ENCODE measurements at places on chromosomes 2 and 18.

GRCh38 chr2:119744335-119744939 is 15.3 kb upstream of the PTPN4 start:
- no peak for DNase-seq

- DNase-seq, result no peak
These were observed 92.5 kb downstream of the INHBB start for GRCh38 chr2:120438301-120439066.

GRCh38 chr18:9695605-9696004 is 12.5 kb upstream of the RAB31 start:
- no peak for DNase-seq

- DNase-seq, result no peak
These were observed 109.8 kb upstream of the ZNF516 start for GRCh38 chr18:76604935-76605240.

DNA sequence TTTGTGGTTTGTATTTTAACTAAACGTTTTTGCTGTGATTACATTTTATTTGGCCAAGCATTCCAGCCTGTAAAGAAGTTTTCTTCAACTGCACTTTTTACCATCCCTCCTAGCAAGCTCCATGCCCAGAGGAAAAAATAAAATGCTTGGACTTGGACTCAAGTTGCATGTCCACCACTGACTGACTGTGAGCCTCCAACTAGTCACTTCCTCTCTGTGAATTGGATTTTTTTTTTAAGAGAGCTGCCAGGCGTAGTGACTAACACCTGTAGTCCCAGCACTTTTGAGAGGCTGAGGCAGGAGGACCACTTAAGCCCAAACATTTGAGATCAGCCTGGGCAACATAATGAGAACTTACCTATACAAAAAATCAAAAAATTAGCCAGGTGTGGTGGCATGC is 1185.2 kb upstream of the PIK3C3 start:
- no peak for DNase-seq

GRCh38 chr2:54497763-54498680 is 41.9 kb downstream of the SPTBN1 start:
- no peak for DNase-seq

DNA sequence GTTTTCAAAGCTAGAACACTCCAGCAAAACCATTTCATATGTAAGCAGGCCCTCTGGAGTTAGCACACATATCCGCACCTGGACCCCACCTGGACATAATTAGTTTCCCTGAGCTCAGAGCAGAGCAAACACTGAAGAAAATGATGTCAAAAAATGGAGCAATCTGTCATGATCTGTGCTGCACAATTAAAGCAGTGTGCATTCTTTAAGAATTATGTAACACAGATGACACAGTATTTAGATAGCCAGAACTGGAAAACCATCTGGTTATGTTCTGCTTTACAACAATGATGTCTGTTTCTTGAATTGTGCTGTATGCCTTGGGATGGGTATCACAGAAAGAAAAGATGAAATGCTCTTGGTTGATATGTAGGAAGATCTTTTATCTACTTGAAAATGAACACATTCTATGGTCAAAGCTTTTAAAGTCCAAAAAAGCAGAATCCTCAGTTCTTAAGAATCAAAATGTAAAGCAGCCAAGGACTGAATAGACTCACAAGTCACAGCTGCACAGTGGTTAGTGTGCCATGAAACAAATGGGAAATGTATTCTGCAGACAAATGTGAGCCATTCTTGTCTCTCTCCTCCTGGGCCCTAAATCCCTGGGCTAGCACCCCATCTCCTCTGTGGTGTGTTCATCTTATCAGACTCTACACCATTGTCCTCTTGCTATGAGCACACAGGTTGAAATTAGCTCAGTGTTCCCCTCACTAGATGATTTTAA is 36.8 kb downstream of the HRH4 start:
- no peak for DNase-seq

- DNase-seq, result no peak
These were observed 14.9 kb downstream of the VAPA start for GRCh38 chr18:9928646-9929259.

GRCh38 chr18:31511098-31511497 is 13.1 kb downstream of the DSG2 start:
- no peak for DNase-seq

GRCh38 chr2:118119158-118119727 is 31.0 kb downstream of the INSIG2 start:
- no peak for DNase-seq

- DNase-seq, result no peak
These were observed 6.3 kb upstream of the RMDN2 start for GRCh38 chr2:37918742-37919186.

GRCh38 chr18:3410273-3410672 is 39.7 kb upstream of the TGIF1 start:
- DNase-seq, result no peak

GRCh38 chr2:113361051-113361450 is 76.4 kb upstream of the ZNG1B start:
- no peak for DNase-seq

- no peak for DNase-seq
These were observed 62.5 kb upstream of the LPIN2 start for GRCh38 chr18:3075491-3075890.

GRCh38 chr18:2910751-2911425 is 64.1 kb downstream of the EMILIN2 start:
- DNase-seq, result no peak

GRCh38 chr2:239731998-239732665 is 293.0 kb downstream of the NDUFA10 start:
- DNase-seq, result no peak

GRCh38 chr18:28574175-28574574 is 397.2 kb upstream of the CDH2 start:
- DNase-seq, result no peak

DNA sequence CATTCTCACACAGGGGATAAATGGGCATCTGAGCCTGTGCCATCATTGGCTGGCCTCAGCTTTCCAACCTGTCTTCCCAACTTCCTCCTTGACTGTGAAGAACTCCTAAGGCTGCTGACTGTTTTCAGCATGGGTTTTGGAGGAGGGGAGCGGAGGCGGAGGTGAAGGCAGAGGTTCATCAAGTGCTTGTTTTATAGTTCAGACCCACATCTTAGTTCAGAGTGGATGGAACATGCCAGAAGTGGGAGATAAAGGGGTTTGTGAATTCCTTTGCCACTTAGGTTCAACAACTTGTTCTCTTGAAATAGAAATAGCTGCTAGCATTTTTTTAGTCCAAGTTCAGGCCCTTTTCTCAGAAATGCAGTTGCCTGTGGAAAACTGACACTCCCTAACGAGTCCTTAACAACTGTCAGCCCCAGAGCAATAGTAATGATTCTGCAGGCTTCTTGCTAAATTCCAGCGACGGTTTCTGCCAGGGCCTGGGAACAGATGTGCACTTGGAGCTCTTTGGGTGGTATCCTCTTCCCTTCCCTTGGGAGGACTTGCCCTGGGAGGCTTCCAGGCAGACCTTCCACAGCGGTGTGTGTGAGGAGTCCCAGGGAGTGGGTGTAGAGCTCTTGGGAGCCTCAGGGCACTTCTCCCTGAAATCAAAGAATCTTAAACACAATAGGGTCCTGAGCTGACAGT is 30.1 kb upstream of the ITGA6 start:
- no peak for DNase-seq

DNA sequence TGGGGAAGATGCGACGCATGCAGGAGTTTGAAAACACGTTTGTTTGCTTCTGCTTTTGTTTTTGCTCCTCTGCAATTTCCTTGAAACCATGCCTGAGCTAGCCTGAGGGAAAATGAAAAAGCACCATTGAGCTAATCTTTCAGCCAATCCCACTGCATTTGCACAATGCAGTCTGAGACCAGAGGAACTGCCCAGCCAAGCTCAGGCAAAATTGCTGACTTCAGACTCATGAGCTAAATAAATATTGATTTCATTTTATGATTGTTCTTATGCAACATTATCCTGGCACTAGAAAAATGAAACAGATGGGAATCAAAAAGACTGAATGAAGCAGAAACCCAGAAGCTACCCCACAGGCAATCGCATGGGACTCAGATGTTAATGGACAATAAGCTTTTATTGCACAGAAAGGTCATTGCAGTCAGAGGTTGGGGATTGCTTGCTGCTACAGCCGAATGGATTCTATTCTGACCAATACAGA is 37.0 kb downstream of the TPRKB start:
- DNase-seq, result no peak

DNA sequence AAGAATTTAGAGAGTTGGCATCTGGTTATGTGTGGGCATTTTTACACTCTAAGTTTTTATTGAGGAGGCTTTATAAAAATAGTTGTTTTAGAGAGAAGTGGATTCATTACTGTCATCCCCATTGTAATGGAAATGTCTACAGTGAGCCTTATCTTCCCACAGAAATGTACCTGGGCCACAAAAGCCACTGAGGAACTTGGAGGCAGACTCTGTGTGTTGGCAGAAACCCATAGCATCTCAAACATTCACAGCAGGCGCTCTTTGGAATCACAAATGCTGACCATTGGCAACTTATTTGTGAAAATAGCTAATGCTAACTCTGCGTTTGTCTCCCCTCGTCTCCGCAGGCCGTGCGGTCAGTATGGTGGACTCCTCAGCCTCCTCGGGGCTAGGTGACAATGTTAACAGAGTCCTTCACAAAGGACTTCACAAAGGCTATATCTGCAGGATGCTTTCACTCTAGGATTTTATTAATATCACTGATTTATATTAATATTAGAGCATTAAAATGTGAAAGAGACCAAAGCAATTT is 689.1 kb upstream of the POU3F3 start:
- no peak for DNase-seq

DNA sequence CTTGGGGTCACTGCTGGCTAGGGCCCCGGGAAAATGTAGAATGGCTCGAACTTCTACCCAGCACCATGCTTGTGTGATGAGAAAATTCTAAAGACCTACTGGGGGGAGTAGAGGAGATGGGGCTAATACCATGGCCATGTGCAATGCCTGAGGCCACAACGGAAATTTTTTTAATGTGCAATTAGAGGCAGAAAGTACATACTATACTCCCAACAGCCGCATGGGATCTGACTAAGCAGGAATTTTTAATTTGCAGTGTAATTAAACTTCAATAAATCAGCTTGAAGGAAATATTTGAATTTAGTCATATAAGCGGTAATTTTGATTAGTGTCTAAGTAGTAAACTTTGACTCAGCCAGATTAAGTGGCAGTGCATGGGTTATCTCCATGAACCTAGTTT is 53.2 kb upstream of the CNGA3 start:
- DNase-seq, result no peak

- DNase-seq, result no peak
These were observed 8.3 kb downstream of the C2orf81 start for GRCh38 chr2:74413001-74413698.

DNA sequence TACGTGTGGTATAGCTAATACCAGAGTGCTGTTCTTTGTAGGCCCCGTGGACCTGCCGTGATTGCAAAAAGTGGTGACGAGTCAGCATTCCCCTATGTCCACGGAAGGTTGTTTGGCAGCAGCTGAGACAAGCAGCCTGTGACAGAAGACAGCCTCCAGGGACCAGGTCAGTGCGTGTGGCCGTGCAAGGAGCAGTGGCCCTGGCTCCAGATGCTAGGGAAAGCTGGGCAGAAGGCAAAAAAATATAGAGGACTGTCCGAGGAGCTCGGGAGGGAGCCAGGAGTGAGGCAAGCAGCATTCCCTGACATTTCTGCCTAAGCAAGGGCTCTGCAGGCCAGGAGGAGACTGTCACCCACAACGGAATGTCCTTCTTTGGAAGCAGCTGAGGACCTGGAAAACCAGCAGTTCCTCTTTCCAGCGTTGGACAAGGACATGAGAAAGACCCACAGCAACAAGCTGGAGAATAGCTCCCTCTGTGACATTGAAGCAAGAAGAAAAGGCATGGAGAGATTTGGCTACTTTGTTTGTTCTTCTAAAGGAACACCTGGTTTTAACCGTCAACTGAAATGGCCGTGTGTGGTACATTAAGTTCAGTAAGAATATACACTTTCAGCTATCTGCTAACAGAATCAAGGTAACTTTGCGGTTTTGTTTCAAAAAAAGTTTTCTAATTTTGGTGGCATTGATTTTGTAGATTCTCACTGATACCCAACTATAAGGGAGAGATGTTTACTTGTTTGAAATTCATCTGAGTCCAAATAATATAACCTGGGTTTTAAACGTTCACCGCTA is 58.3 kb downstream of the NPAS2 start:
- DNase-seq, result no peak

- no peak for DNase-seq
These were observed 153.2 kb upstream of the ETAA1 start for GRCh38 chr2:67243919-67244318.

DNA sequence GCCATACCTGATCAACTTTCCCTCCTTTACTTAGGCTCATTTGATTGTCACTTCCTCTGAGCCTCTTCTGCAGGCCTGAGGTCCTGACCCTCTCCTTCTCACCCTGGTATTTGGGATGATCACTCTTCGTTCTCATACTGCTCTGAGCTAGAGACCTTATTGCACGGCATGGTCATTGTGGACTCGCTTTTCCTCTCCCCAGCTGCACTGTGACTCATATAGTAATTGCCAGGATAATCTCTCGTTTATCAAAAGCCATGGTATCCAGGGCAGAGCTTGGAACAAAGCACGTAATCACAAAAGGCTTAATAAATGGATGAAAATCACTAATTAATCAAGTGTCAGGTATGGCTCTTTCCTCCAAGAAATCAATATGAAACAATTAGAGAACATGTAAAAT is 40.9 kb upstream of the TRIB2 start:
- DNase-seq, result no peak

- no peak for DNase-seq
These were observed 159.4 kb downstream of the PXDN start for GRCh38 chr2:1584691-1585485.

GRCh38 chr2:36670881-36671595 is 25.5 kb upstream of the VIT start:
- DNase-seq, result no peak

- DNase-seq, result no peak
These were observed 132.0 kb downstream of the VWC2L start for GRCh38 chr2:214542866-214543265.

GRCh38 chr18:28411806-28412205 is 234.9 kb upstream of the CDH2 start:
- no peak for DNase-seq

DNA sequence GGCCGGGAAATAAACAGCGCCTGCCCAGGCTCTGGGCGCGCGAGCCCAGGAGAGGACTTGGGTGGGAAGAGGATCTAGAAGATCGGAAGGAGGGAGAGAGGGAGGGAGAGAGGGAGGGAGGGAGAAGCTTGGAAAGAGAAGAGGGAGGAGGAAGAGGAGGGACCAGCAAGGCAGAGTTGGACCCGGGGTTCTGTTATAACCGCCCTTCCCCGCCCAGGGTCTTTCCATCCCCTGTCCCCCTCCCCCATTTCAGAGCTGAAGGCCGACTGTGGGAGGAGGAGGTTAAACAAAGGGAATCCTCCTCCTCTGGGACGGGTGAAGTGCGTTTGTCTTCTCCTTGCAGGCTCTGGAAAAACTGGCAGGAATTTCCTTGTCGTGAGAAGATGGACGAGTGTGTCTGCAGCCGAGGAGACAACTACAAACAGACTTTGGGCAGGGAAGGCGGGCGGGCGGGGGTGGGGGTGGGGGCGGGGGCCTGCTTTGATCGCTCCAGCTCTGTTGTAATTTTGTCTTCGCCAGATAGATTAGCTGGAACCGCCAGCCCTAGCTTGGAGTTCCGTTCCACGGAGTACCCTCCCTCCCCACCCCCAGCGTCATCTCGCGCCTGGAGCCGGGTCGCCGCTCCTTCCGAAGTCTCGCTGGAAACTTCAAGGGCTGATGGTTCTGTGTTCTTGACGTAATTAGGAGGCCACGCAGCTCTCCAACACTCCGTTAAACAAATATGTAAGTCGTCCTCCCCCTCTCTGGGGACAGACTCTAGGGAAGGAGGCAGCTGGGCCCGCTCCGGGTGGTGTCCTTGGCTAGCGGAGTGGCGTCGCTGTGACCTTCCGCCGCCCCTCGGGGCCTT is 6.4 kb upstream of the SP9 start:
- no peak for DNase-seq

Data from GM12892 (cell line).